Stimulated activated CD4-positive, alpha-beta T cell treated with anti-CD3 and anti-CD28 coated beads, TNF-alpha, amount 100 ng/mL, for 4 hours (primary cell): ENCODE measurements at places on chromosomes 12 and 14.

DNA sequence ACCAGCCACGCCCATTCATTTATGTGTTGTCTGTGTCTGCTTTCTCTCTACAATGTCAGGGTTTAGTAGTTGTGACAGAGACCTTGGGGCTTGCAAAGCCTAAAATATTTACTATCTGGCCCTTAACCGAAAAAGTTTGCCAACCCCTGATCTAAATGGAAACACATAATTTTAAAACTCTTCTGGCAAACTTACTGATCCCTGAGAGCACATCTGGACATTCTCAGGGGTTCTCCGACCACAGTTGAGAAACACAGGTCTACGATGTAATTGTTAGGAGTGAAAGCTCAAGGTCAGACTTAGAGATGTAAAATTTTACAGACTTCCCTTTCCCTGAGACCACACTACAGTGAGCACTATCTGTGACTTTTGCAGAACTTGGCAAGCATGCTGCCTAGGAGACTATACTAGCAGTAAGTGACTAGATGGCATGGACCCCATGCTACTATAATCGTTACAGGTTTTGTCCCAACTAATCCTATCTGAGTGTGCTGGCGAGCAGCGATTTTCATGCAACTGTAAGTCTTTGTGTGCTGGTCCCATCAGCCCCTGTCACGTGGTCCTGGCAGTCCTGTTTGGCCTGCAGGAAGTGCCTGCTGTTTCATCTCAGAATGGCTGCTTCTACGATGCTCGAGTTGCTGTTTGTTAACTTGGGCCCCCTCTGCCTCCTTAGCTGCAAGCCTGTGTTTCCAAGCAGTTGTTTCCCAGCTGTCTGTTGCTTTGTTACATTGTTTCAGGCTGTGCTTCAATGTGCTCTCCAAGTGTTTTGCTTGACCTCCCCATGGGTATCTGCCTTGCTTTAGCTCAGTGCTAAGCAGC lies 21.6 kb downstream of the TMTC2 start:
- no peak for DNase-seq

DNA sequence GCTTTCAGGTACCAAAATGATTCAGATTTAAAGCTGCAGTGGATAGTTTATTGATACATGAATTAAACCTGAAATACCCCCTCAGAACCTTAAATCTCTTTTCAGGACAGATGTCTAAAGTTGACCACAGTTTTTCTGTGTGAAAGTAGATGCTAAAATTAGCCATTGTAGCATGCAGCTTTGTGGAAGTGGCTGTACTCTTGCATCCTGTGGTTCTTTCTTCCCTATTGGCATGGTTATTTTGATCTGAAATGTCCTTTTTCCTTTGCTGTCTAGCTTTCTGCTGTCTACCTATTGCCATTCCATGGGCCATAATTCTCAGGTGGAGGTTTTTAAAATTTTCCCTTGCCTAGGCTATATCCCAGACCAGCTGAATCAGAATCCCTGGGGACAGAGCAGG lies 455.6 kb downstream of the ZFP36L1 start:
- DNase-seq, result no peak

- no peak for DNase-seq
Measured at GRCh38 chr14:100117633-100118395, 41.6 kb downstream of the DEGS2 start.

DNA sequence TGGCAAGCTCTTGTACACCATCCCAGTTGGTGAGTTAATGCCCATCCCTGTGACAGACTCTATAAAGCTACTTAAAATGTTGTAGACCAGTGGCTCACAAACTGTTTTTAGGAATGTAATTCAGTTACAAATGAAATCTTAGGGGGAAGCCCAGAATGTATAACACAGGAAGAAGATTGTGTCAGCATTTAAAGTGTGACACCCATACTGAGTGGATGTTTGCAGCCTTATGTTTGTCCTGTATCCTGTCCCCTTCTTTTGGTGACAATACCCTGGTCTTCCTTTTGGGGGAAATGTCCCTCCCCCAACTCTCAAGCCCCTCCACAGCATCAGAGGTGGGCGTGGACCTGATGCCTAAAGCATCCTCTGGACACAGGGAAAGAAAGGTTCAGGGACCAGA lies 47.6 kb upstream of the FAM222A start:
- DNase-seq, result no peak

DNA sequence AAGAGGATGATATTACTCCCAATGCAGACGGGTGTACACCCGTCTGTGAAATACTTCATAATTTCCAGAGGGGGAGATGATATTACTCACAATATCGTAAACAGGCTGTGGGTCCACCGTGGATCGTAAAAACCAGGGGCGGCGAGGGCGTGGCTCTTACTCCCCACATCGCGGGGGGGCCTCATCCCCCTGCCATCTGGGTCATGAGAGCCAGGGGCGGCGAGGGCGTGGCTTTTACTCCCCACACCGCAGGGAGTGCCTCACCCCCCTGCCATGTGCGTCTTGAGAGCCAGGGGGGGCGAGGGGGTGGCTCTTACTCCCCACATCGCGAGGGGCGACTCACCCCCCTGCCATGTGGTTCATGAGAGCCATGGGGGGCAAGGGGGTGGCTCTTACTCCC lies 86.2 kb upstream of the GNG2 start:
- DNase-seq, result no peak

DNA sequence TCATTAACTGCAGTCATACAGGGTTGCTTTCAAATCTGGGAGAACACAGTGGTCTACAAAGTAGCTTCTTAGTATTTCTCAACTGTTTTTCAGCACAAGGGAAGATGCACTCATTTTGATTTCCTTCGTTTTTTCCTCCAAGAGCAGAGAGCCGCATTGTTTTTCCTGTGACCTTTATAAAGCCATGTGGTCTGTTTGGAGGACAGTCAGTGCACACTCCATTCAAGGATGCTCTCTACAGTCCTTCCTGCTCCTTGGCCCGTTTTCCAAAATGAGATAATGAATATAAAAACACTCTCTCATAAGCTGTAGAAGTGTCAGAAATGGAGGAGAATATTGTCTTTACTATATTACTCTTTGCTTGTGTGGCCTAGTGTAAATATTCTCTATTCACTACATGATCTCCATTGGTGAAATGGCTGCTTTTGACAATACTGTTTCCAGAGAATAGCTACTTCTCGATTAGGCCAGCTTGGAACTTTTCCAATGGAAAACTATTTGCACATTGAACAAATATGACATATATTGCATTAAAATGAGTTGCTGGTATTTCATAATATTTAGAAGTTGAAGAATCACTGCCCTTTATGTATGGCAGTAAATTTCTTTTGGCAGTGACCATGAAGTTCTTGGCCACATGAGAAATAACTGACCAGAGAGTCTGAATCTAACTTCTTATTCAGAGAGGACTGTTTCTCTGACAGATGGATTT lies 393.1 kb upstream of the RGS6 start:
- no peak for DNase-seq

- DNase-seq, result no peak
Measured at GRCh38 chr12:24898185-24898584, 50.7 kb downstream of the BCAT1 start.

- no peak for DNase-seq
Measured at GRCh38 chr12:62912644-62913043, 22.3 kb downstream of the PPM1H start.

DNA sequence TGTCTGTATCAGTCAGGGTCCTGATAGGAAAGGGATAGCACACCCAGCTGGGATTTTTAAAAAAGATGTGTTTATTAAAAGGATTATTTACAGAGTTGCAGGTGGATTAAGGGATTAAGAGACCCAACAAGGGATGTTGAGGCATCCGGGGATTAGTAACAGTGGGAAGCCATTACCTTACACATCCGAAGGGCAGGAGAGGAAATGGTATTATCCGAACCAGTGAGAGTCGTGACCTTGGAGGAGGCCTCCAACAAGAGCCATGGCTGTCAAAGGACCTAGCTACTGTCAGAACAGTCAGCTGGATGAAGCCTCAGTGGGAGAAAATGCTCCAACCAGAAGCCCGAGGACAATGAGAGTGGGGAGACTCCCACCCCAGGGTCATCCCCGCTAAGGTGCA lies 146.3 kb upstream of the KRAS start:
- DNase-seq, result no peak

DNA sequence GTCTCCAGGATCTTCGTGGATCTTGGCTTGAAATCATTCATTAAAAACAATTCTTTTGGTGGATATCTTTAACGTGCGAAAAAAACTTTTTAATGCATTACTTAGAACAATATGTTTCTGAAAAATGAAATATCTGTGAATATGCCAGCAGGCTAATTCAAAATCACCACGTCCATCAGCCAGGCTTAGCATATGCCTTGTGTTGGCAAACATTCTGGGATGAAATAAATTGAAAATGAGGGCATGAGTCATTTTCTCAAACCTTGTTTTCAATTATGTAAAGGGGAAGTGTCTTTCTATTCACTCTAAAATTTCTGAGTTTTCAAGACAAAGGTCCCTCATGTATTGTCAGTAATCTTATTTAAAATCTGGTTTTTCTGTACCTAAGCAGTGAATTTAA lies 393.9 kb downstream of the PAWR start:
- no peak for DNase-seq

GRCh38 chr14:31819281-31819680 lies 257.8 kb upstream of the ARHGAP5 start:
- no peak for DNase-seq

- no peak for DNase-seq
Measured at GRCh38 chr12:106004289-106004688, 134.5 kb downstream of the NUAK1 start.

DNA sequence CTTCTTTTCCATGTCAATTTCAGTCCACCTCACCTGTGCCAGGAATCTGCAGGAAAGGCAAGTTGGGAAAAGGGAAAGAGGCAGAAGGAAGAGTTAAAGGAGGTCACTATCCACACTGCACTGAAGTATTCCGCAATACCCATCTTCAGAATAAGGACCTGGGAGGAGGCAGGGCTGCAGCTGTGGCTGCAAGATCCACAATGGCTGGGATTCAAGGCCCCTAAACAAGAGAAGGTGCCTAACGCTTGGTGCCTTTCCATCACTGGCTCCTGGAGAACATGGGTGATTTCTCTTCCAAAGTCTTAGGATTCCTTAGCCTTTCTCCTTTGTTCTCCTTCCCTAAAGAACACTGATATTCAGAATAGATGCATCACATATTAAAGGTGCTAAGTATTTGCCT lies 204.0 kb downstream of the GRIN2B start:
- DNase-seq, result no peak

DNA sequence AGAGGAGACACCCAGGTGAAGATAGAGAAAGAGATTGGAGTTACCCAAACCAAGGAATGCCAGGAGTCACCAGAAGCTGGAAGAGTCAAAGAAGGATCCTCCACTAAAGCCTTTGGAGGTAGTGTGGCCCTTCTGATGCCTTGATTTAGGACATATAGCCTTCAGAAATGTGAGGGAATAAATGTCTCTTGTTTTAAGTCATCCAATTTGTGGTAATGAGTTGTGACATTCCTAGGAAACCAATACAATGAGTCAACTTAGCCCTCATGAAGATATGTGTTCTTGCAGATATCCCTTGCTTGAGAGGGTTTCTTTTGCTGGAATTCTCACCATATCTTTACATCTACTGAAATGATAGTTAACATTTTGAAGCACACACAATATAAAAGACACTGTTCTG lies 58.8 kb downstream of the CCER1 start:
- DNase-seq, result no peak

- DNase-seq, result no peak
Measured at GRCh38 chr12:47938594-47938993, 24.8 kb upstream of the TMEM106C start.

DNA sequence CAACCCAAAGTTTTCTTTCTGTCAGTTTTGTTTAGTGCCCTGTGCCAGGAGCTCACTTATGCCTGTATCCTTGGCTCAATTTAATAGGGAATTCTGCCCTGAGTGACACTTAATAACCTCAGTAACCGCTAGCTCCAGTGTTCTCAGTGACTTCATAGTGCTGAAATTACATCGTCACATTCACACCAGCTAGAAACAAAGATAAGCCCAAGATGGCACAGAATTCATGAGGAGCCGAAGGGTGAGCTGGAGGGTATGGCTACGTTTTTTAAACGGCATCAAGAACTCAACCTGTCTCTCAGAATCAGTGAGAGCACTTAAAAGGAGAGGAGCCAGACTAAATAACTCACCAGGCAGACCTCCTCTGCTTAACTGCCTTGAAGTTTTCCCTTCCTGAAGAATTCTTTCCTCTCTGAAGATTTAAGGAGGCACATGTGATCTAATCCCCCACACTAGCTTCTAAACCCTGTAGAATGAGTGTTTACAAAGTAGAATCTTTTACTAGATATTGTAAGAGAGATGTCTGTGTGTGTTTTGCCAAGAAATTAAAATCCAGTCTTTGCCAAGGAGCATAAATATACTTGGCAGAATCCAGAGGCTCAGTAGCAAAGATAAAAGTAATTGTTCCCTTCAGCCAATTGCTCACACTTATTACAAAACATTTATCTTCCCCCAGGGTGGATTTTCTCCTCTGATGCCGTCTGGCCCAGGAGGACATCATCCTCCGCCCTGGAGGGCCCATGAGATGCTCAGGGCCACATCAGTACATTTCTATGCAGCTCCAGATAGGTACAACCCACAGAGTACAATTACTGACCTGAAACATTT lies 37.3 kb downstream of the PTGER2 start:
- DNase-seq, result no peak

DNA sequence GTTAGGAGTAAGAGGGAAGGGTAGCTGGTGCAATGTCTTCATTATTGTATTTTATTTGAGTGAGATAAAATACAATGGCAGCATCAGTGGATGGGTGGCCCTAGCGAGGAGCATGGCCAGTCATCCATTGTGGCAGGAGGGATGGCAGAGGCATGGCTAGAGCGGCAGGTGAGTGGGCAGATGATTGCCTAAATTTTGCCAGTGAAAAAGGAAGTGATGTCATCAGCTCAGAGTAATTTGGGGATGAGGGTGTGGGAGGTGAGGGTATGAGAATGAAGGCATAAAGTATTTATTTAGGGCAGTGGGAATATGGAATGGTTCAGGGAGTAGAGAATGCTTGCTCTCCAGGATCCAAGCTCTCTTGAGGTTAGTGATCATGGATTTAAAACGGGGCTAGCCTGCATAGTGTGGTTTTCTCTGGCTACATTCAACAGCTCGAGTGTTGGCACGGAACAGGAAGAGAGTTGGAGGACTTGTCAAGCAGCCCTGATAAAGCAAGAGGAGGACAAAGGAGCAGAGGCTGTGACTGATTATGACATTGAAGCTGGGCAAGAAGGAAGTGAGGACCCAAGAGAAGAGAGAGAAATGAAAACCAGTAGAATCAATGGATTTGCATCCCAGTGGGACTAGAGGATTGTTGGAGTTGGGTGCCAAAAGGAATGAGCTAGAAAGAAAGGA lies 18.7 kb upstream of the SERPINA6 start:
- no peak for DNase-seq

- DNase-seq, result no peak
Measured at GRCh38 chr14:73739174-73739898, 25.2 kb upstream of the PNMA1 start.

DNA sequence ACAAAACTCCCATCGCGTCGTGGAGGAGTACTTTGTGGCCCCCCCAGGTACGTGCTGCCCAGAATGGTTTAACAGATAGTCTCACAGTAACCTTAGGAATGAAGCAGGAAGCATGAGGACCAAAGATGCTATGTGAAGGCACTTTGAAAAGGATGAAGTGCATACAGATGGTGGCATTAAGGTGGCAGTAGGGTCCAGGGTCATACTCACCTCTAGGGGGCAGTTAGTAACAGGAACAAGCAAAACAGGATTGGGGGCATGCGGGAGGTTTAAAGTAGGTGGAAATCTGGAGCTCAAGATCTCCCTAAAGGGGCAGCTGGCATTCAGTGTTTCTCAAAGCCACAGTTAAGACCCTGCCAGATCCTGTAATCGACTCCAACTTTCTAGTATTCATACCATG lies 10.9 kb downstream of the GATC start:
- no peak for DNase-seq

- DNase-seq, result peak; percentile 32
Measured at GRCh38 chr12:108568338-108569154, 6.2 kb downstream of the ISCU start.

GRCh38 chr14:98325761-98326160 lies 946.2 kb downstream of the BCL11B start:
- DNase-seq, result no peak
